Hematopoietic multipotent progenitor cell (in vitro differentiated cells): ENCODE measurements at places on chromosomes 5 and 9. TPM values are rescaled to one million over a fixed set of nuclear protein-coding genes. Genes with fewer than 3 reads are reported as not detected.

GRCh38 chr9:73116031-73116430 is 35.6 kb upstream of the ANXA1 start:
- DNase-seq: no peak

- no peak for DNase-seq
Observed at GRCh38 chr5:97494465-97494864, 311.4 kb upstream of the RIOK2 start.

Gene ELAVL2
- total RNA-seq: not detected

- DNase-seq: no peak
Observed at GRCh38 chr9:112562235-112562958, 75.8 kb downstream of the KIAA1958 start.

Gene FAM53C
- total RNA-seq: 69.7 TPM

DNA sequence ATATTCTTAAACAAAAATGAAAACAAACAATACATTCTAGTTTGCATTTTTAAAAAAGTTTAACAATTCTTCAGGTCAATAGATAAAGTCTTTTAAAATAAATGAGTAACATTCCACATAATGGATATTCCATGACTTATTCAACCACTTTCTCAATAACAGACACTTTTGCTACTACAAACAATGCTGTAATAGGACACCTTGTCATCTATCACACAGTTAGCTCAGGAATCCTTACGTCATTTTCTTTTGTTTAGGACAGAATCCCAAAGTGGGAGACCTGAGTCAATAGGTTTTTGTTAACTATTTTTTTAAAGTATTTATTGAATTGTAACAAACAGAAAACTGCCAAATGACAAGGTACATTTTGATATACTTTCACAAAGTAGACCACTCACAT is 72.5 kb downstream of the CEP120 start:
- DNase-seq: no peak
